ENCODE measurements at places on chromosomes 12 and 14.

- no peak for DNase-seq
These were observed 432.6 kb downstream of the LRIG3 start for GRCh38 chr12:58487678-58488161.

GRCh38 chr14:90627478-90627877 is 188.8 kb downstream of the TTC7B start:
- DNase-seq = no peak

- no peak for DNase-seq
These were observed 5.8 kb downstream of the NUMB start for GRCh38 chr14:73452341-73453186.

DNA sequence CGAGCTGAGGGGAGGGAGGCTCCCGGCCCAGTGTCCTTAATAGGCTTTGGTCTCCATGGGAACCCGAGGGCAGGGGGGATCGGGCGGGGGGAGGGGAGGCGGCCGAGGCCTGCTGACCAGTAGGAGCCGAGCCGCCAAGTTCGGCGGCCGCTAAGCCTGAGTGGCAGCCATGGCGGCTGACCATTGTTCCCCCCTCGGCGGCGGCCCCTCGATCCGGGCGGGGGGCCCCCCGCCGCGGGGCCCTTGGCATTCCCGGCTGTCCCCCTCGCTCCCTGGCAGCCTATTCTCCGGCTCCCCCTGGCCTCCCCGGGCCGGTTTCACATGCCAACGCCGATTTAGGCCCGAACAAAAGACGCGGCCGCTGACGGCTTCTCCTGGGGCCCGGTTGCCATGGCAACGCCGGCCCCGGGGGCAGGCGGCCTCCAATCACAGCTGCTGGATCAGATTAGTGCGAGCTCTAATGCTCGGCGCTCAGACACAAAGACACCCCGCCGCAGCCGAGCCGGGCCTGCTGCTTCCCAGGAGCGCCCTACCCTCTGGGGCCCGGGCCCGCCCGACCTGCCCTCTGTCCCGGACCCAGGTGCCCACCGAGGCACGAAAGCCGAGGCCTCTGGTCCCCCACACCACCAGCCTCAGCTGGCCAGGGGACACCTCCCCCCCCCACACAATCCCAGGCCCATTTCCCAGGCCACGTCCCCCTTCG is 7.3 kb downstream of the MSI1 start:
- DNase-seq = peak; percentile 26

All from NAMALWA (cell line).